Esophagus squamous epithelium (tissue), 5 donors: ENCODE measurements at places on chromosomes 5 and 9. TPM values are rescaled to one million over a fixed set of nuclear protein-coding genes. Genes with fewer than 3 reads are reported as not detected.

The CYSRT1 gene
- total RNA-seq: 118 TPM

The SOHLH1 gene
- not detected for total RNA-seq

The GPX8 gene
- total RNA-seq: 8.2 TPM

DNA sequence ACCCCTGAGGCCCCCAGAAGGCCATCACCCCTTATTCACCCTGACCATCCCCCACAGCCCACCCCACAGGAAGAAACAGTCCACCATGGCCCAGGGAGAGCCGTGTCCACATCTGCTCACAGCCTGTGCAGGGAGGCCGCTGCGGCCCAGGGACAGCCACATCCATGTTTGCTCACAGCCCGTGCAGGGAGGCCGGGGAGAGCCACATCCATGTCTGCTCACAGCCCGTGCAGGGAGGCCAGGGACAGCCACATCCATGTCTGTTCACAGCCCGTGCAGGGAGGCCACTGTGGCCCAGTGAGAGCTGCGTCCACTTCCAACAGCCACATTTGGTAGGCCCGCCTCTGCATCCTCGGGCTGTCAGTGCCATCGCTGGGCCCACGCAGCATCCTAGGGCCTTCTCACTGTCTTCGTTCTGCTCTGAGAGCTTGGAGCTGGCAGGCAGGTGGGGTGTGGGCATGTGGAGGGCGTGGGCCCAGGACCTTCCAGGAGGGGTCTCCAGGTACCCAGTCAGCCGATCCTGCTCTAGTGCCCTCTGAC is 38.1 kb downstream of the LPCAT1 start:
- DNase-seq: no peak

DNA sequence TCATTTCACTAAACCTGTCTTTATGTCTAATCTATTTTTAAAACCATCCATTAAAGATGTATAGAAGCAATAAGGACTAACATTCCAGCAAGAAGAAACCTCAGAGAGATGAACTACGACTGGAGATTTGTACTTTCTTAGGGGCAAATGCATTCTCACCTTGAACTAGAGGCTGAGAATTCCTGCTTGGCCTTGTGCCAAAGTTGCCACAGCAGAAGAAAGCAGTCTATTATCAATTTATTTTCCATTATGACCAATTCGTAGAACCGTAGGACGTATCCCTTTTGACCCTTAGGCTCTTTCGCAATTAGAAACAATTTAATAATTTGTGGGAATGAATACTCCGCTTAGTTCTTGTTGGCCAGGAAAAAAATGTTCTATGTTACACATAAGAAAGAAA is 1647.4 kb upstream of the CDH9 start:
- no peak for DNase-seq

- DNase-seq: no peak
Measured at GRCh38 chr9:123401879-123402513, 46.0 kb downstream of the CRB2 start.

- DNase-seq: no peak
Measured at GRCh38 chr5:170986598-170986997, 124.8 kb downstream of the RANBP17 start.

GRCh38 chr9:121503444-121503843 is 3.8 kb upstream of the GGTA1 start:
- DNase-seq: no peak

DNA sequence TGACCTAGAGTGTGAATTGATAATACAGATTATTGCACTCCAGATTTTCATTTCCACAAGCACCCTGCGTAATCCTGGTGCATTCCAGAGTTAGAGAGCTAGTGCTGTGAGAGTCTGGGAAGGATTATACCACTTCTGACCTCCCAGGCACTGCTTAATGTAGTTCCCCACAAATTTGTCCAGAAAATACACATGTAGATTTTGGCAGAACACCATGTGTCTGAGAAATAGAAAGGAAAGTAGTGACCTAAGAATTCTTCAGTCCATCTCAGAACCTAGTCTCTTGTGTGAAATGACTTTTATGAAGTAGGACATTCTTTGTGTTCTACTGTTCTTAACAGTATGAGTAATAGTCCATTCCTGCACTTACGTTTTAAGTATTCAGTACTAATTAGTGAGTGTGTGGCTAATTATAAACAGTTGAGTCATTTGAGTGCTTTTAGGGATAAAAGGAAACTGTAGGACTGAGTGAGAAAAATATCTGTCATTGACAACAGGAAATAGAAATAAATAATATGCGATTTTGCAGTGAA is 27.8 kb upstream of the PTPDC1 start:
- DNase-seq: no peak
